Mammary microvascular endothelial cell (primary cell): ENCODE measurements at places on chromosomes 6 and 20. TPM values are rescaled to one million over a fixed set of nuclear protein-coding genes. Genes with fewer than 3 reads are reported as not detected.

The ISM1 gene
- total RNA-seq: 3.6 and 4.3 TPM in 2 replicates

The LTB gene
- 2.2 and 7.0 TPM in 2 replicates for total RNA-seq

The REM1 gene
- total RNA-seq: not detected in 2 replicates

The OLIG3 gene
- not detected in 2 replicates for total RNA-seq

The PPIL4 gene
- total RNA-seq: 19.1 and 19.3 TPM in 2 replicates

The MUCL3 gene
- 0.07 TPM in 1 of 2 replicates, not detected in the other for total RNA-seq

The CST9L gene
- not detected in 2 replicates for total RNA-seq

The SPATA25 gene
- total RNA-seq: 1.3 TPM in 1 of 2 replicates, not detected in the other

The RAD21L1 gene
- total RNA-seq: not detected in 2 replicates

The RIPOR3 gene
- not detected in 2 replicates for total RNA-seq

The CLIC5 gene
- total RNA-seq: 0.34 and 0.67 TPM in 2 replicates

The MKKS gene
- total RNA-seq: 4.8 and 6.2 TPM in 2 replicates

The CALHM4 gene
- total RNA-seq: 0.87 TPM in 1 of 2 replicates, not detected in the other

The RTN4IP1 gene
- 7.8 and 8.1 TPM in 2 replicates for total RNA-seq

The DEK gene
- 130 and 135 TPM in 2 replicates for total RNA-seq

The C20orf202 gene
- total RNA-seq: not detected in 2 replicates

The ACOT8 gene
- total RNA-seq: 37.2 and 57.0 TPM in 2 replicates

The DDO gene
- total RNA-seq: 0.67 and 0.84 TPM in 2 replicates

The TMEM200A gene
- 0.27 and 0.30 TPM in 2 replicates for total RNA-seq

The SULF2 gene
- 254 and 267 TPM in 2 replicates for total RNA-seq

The AK9 gene
- total RNA-seq: 1.5 and 3.8 TPM in 2 replicates

The LST1 gene
- 0.20 and 0.98 TPM in 2 replicates for total RNA-seq

The SAMD5 gene
- total RNA-seq: 0.44 and 1.00 TPM in 2 replicates

The POLH gene
- total RNA-seq: 27.8 and 28.3 TPM in 2 replicates

The OARD1 gene
- 4.3 and 5.2 TPM in 2 replicates for total RNA-seq

The TMEM74B gene
- 0.20 and 1.4 TPM in 2 replicates for total RNA-seq

The PSORS1C1 gene
- 2.1 and 2.7 TPM in 2 replicates for total RNA-seq

The MLIP gene
- 6.0 and 6.1 TPM in 2 replicates for total RNA-seq

The HAO1 gene
- not detected in 2 replicates for total RNA-seq

The LGSN gene
- not detected in 2 replicates for total RNA-seq

The SLC35D3 gene
- total RNA-seq: not detected in 2 replicates

The TFAP2C gene
- not detected in 2 replicates for total RNA-seq

The ATP6V1G2 gene
- total RNA-seq: 0.07 and 0.39 TPM in 2 replicates

The BMP7 gene
- not detected in 2 replicates for total RNA-seq

The TUBB2A gene
- total RNA-seq: 224 and 269 TPM in 2 replicates

The MOG gene
- not detected in 2 replicates for total RNA-seq

The DEFB124 gene
- not detected in 2 replicates for total RNA-seq

The GRM1 gene
- not detected in 2 replicates for total RNA-seq
